Naive thymus-derived CD4-positive, alpha-beta T cell (primary cell): ENCODE measurements at places on chromosomes 6 and 20. TPM values are rescaled to one million over a fixed set of nuclear protein-coding genes. Genes with fewer than 3 reads are reported as not detected.

Gene PPIL6
- total RNA-seq = 0.13 TPM

Gene BNIP5
- total RNA-seq = not detected

Gene SF3B5
- total RNA-seq = 145 TPM

Gene CASS4
- total RNA-seq = 16.9 TPM

Gene CALHM5
- not detected for total RNA-seq

Gene SAYSD1
- total RNA-seq = 19.8 TPM

Gene HLA-DRB1
- 229 TPM for total RNA-seq
